Ascending aorta (tissue), 2 donors: ENCODE measurements at places on chromosomes 5 and 9. TPM values are rescaled to one million over a fixed set of nuclear protein-coding genes. Genes with fewer than 3 reads are reported as not detected.

Gene CKMT2
- 0.43 TPM for total RNA-seq

GRCh38 chr9:79656169-79656568 is 84.4 kb downstream of the TLE4 start:
- DNase-seq = no peak
- H3K27me3 ChIP-seq = no peaks in the 10 kb centered on the region
- no peaks in the 10 kb centered on the region for H3K36me3 ChIP-seq
- H3K4me3 ChIP-seq = no peak overlapping the region
- no peaks in the 10 kb centered on the region for H3K4me1 ChIP-seq

DNA sequence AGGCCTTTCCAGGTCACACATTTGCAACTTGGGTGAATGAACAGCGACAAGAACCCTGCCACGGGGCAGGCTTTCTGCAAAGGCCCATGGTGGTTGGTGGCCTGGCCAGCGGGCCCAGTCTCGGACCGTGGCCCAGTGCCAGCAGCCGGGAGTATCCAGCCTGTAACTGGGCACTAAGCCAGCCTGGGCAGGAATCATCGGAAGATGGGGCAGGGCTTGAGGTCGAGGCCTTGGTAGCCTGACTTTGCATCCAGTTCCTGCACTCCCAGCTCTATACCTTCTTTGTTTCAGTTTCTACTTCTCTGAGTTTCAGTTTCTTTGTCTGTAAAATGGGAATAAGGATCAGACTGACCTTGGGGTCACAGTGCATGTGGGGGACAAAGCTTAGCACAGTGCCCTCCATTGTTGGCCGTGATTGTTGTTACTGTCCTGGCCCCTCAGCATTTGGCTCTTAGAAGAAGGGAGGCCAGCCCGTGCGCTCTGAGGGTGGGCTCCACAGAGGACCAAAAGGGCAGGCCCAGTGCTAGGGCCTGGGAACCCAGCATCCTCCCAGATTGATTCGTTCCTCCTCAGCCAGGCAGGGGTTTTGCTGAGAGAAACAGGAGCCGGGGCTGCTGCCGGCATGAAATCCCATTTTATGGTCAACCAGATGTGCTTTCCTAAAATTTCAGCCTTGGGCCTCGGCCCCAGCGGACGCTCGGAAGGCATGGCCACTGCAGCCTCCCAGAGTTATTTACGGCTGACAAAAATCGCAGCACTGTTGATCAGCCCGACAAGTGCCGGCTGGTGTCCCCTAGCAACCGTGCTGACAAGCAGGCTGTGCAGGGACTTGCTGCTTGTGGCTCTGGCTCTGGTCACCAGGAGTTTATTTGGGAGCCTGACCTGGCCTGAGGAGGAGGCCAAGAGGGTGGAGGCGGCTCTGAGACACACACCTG is 43.6 kb downstream of the JADE2 start:
- peak; percentile 86 for DNase-seq
- H3K27ac ChIP-seq = peak overlapping the region; percentile 54
- peaks cover 64% of the 10 kb centered on the region for H3K36me3 ChIP-seq
- no peaks in the 10 kb centered on the region for H3K4me1 ChIP-seq
- no peak overlapping the region for H3K4me3 ChIP-seq

Gene WNT8A
- not detected for total RNA-seq

Gene TNFSF8
- total RNA-seq = 0.96 TPM

Gene ADAMTS6
- 8.9 TPM for total RNA-seq

DNA sequence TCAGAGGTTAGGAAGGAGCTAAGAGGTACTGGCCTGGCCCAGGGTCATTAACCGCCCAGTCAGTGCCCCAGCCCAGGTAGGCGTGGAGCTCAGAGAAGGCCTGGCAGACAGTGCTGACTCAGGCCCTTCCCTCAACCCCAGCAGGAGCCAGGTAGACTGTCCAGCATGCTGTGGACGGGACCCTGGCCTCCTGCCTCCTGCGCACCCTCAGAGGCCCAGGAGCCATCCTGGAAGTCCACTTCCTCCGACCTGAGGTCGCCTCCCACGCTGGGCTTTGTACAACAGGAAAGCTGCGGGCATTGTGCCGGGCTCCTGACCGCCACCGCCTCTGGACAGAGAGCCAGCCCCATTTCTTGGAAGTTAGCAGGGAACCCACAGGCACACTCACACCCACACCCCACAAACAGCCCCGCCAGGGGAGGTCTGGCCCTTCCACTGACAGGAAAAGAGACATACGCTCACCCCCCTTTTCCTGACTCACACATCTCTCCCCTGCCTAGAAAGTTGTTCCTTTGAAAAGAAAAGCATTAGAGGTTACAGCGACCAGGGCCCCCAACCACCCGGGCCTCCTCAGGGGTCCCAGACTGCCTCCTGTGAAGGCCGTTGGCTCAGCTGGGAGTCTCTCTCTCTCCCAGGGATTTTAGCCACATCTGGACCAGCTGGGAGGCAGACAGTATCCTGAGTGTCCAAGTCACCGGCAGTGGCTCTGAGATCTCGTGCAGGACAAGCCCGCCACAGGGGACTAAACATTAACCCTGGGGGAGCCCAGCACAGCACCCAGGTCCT is 7.7 kb downstream of the RALGDS start:
- H3K27ac ChIP-seq = peak overlapping the region; percentile 67
- H3K27me3 ChIP-seq = no peaks in the 10 kb centered on the region
- peaks cover 9% of the 10 kb centered on the region for H3K4me1 ChIP-seq
- H3K4me3 ChIP-seq = peak overlapping the region; percentile 11
- H3K36me3 ChIP-seq = peaks cover 24% of the 10 kb centered on the region

DNA sequence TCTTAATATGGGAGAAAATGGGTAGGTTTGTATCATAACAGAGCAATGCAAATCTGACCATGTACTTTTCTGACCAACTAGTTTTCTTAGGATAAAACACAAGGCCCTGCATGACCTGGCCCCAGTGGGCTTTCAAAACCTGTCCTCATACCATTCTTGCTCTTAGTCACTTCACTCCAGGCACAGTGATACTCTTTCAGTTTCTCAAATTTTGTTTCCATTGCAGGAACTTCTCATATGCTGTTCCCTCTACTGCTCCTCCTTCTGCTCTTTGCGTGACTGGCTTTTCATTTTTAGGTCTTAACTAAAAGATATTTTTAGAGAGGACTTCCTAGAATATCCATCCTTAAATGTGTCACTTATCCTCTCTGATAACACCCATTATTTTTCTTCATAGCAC is 112.4 kb downstream of the INIP start:
- no peaks in the 10 kb centered on the region for H3K27me3 ChIP-seq
- H3K4me1 ChIP-seq = no peaks in the 10 kb centered on the region
- H3K36me3 ChIP-seq = no peaks in the 10 kb centered on the region
- DNase-seq = no peak

- H3K4me3 ChIP-seq = no peak overlapping the region
- H3K36me3 ChIP-seq = no peaks in the 10 kb centered on the region
- H3K27ac ChIP-seq = no peak overlapping the region
Measured at GRCh38 chr9:131113655-131114054, 11.7 kb upstream of the NUP214 start.

Gene CD274
- 23.8 TPM for total RNA-seq

DNA sequence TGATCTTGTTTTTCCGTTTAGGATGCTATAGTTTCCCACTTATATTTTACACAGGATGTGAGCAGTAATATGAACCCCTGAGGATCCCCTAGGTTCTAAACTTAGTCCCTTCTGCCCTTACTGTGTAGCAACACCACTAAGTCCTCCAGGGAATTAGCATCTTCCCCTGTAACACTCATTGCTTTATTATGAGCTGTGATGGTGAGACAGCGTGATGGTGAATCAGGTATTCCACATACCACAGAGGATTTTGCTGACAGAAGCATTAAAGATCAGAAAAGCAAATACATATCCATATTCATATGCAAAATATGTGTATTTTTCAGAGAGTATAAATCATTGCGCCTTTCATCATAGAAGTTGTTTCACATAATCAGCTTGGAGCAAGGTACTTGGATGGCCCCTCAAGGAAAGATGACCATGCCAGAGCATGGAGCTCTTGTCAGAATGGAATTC is 317.0 kb downstream of the ICE1 start:
- no peaks in the 10 kb centered on the region for H3K27me3 ChIP-seq
- H3K4me1 ChIP-seq = no peaks in the 10 kb centered on the region
- H3K4me3 ChIP-seq = no peak overlapping the region
- H3K27ac ChIP-seq = no peak overlapping the region
- no peak for DNase-seq

Gene CCDC183
- total RNA-seq = not detected

- H3K36me3 ChIP-seq = no peaks in the 10 kb centered on the region
- H3K4me1 ChIP-seq = peaks cover 52% of the 10 kb centered on the region
- H3K27me3 ChIP-seq = no peaks in the 10 kb centered on the region
Measured at GRCh38 chr5:82352146-82352791, 74.1 kb upstream of the RPS23 start.

GRCh38 chr9:83066771-83067170 is 3.8 kb upstream of the RASEF start:
- DNase-seq = no peak
- H3K36me3 ChIP-seq = no peaks in the 10 kb centered on the region
- no peaks in the 10 kb centered on the region for H3K4me1 ChIP-seq
- H3K27ac ChIP-seq = no peak overlapping the region
- H3K4me3 ChIP-seq = no peak overlapping the region

Gene TMEM232
- not detected for total RNA-seq

- no peak overlapping the region for H3K4me3 ChIP-seq
- DNase-seq = no peak
- no peaks in the 10 kb centered on the region for H3K27me3 ChIP-seq
- H3K27ac ChIP-seq = no peak overlapping the region
- H3K4me1 ChIP-seq = peaks cover 14% of the 10 kb centered on the region
- no peaks in the 10 kb centered on the region for H3K36me3 ChIP-seq
Measured at GRCh38 chr5:89309268-89309667, 426.3 kb upstream of the MEF2C start.

Gene JAKMIP2
- not detected for total RNA-seq

GRCh38 chr9:88586452-88586851 is 51.5 kb downstream of the NXNL2 start:
- H3K4me3 ChIP-seq = no peak overlapping the region
- no peaks in the 10 kb centered on the region for H3K36me3 ChIP-seq
- DNase-seq = no peak
- H3K4me1 ChIP-seq = no peaks in the 10 kb centered on the region
- H3K27me3 ChIP-seq = no peaks in the 10 kb centered on the region

DNA sequence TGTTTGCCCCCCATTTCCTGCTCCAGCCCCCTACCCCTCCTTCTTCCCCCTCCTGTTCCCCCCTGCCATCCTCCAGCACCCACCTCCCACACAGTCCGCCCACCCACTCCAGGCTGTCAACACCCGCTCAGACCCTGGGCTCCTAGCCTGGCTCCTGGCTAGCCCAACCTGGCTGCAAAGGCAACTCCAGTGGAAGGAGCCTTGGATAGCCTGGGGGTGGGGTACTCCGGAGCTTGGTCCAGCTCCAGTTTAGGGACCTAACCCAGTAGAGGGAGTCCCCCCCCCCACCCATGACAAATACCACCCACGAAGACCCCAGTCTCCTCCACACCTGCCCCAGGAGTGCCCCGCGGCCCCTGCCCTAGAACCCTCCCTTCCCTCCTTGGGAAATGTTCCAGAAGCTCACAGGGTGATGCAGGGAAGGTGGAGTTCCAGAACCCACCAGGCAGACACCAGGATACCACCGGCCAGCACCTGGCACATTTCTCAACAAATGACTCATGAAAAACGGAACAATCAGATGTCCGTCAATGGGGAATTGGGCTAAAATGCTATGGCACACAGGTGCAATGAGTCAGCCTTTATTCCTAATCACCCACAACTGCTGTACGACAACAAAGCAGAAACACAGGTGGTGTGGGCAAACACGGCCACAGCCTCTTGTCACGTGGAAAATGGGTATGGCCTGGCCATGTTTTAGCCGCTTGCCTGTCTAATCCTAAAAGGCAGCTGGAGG is 901 bp upstream of the SLC12A7 start:
- no peaks in the 10 kb centered on the region for H3K4me1 ChIP-seq
- no peaks in the 10 kb centered on the region for H3K27me3 ChIP-seq
- no peak overlapping the region for H3K4me3 ChIP-seq
- H3K27ac ChIP-seq = no peak overlapping the region
- DNase-seq = no peak

Gene TMOD1
- total RNA-seq = 17.1 TPM

Gene FAM13B
- 19.2 TPM for total RNA-seq

GRCh38 chr5:95070453-95070852 is 214.4 kb downstream of the MCTP1 start:
- H3K4me3 ChIP-seq = no peak overlapping the region
- DNase-seq = no peak
- H3K36me3 ChIP-seq = no peaks in the 10 kb centered on the region
- H3K27ac ChIP-seq = no peak overlapping the region
- H3K27me3 ChIP-seq = no peaks in the 10 kb centered on the region
- no peaks in the 10 kb centered on the region for H3K4me1 ChIP-seq

GRCh38 chr5:41345295-41345694 is 132.0 kb upstream of the C6 start:
- no peak overlapping the region for H3K4me3 ChIP-seq
- H3K27ac ChIP-seq = no peak overlapping the region

DNA sequence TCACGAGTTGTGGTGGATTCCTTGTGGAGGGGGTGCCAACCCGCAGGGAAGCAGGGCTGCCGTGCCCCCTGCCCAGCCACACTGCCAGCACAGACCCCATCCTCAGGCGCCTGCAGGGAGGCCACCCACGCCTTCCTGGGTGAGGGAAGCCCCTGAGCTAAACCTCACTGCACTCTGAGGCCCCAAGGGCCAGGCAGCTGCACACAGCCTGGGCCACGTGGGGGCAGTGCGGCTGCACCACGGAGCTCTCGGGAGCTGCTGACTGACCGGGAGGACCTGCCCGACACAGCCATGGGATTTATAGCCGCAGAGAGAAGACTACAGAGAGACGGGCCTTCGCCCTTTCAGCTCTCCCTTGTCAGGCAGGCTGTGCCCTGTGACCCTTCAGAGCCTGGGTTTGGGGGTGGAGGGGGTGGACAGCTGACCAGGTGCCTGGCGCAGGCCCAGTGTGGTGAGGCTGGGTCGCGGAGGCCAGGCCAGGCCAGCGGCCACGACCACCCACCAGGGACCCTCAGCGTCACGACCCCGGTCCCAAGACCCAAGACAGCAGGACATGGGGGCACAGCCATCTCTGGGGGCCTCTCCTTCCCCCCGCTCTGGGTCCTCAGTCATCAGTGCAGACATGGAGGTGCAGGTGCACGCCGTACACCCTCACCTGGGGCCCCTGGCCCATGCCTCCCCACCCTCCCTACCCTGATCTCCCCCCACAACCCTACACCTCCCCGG is 4.3 kb upstream of the AHRR start:
- peaks cover 44% of the 10 kb centered on the region for H3K36me3 ChIP-seq
- no peak for DNase-seq
- peaks cover 9% of the 10 kb centered on the region for H3K27me3 ChIP-seq
- no peak overlapping the region for H3K4me3 ChIP-seq
- peaks cover 9% of the 10 kb centered on the region for H3K4me1 ChIP-seq

Gene OR1K1
- total RNA-seq = not detected

- H3K36me3 ChIP-seq = peaks cover 16% of the 10 kb centered on the region
- DNase-seq = no peak
- no peak overlapping the region for H3K27ac ChIP-seq
- no peak overlapping the region for H3K4me3 ChIP-seq
Measured at GRCh38 chr5:1792842-1793266, 6.8 kb downstream of the MRPL36 start.

GRCh38 chr5:102955488-102955887 is 164.4 kb downstream of the GIN1 start:
- H3K27me3 ChIP-seq = no peaks in the 10 kb centered on the region
- H3K4me1 ChIP-seq = no peaks in the 10 kb centered on the region
- peaks cover 16% of the 10 kb centered on the region for H3K36me3 ChIP-seq
- H3K27ac ChIP-seq = no peak overlapping the region
